Stimulated activated CD4-positive, alpha-beta T cell treated with anti-CD3 and anti-CD28 coated beads, TNF-alpha, amount 100 ng/mL, for 4 hours (primary cell): ENCODE measurements at places on chromosomes 12 and 14.

DNA sequence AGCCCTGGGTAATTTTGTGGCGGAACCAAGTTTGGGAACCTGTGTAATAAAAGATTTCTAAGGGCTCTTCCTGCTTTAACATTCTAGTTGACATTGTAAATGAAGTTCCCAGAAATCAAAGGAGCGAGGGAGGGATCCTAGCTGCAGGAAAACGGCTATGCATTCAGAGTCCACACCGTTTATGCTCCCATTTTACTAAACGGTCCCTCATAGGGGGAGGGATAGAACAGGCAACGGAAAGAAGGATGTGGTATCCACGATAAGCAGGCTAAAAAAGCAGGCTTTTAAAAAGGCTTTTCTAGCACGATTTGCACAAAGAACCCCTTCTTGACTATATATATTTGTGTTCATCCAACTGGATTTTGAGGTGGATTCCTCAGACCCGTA is 559 bp downstream of the SYNJ2BP start:
- DNase-seq = no peak

GRCh38 chr14:106586098-106586704 is 1059.8 kb downstream of the TMEM121 start:
- peak; percentile 29 for DNase-seq

DNA sequence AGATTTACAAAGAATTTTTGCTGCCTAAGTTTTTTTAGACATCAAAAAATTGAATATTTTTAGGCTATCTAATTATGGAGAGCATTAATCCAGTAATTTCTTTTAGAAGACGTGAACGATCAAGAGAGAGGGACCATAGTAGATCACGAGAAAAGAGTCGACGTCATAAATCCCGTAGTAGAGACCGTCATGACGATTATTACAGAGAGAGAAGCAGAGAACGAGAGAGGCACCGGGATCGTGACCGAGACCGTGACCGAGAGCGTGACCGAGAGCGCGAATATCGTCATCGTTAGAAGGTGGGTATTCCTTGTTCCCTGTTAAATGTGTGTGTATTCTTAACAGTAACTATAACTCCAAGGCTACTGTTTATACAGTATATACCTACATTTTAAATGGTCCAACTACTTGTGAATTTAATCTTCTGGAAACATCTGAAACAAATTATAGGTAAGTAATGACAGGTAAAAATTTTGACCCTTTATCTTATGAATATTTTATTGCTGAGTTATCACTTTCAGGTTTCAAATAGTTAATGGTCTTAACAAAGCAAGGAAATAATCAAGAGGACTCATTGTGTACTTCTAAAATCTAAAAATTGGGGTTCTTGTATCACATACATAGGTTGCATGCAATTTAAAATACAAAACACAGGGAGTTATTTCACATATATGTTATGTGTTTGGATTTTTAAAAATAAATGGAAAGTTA is 23.1 kb downstream of the CPSF6 start:
- no peak for DNase-seq

GRCh38 chr14:34324363-34324795 is 137.7 kb downstream of the SPTSSA start:
- no peak for DNase-seq

GRCh38 chr12:52582486-52582885 is 8.8 kb upstream of the KRT74 start:
- DNase-seq = no peak

DNA sequence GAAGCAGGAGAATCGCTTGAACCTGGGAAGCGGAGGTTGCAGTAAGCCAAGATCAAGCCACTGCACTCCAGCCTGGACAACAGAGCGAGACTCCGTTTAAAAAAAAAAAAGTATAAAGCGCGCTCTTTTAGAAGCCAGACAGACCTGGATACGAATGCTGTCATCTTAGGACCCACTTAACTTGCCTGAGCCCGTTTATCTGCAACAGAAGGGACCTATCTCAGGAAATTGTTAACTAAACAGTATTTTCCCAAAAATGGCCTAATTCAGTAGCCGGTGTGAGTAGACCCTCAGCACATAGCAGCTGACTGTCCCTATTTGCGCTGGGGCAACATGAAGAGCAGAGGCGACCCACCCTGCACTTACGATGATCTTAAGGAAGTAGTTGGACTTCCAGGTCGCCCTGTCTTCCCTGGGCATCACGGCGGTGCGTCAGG is 529 bp downstream of the RPLP0 start:
- DNase-seq = no peak

- no peak for DNase-seq
Observed at GRCh38 chr12:25651931-25652330, 98.8 kb upstream of the LMNTD1 start.

- no peak for DNase-seq
Observed at GRCh38 chr12:40168001-40168400, 56.8 kb upstream of the LRRK2 start.

GRCh38 chr12:78645956-78646355 is 218.6 kb upstream of the SYT1 start:
- DNase-seq = no peak

GRCh38 chr12:27751386-27752047 is 28.5 kb upstream of the KLHL42 start:
- DNase-seq = no peak

DNA sequence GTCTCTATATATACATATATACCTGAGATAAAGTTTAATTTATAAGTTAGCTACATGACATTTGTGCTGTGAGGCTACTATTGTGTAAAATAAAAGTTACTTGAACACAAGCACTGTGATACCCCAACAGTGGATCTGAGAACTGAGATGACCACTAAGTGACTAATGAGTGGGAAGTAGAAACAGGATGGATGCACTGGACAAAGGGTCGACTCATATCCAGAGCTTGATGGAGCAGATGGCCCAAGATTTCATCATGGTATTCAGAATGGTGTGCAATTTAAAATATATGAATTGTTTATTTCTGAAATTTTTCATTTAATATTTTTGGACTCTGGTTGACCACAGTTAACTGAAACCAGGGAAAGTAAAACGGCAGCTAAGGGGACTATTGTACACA is 908.6 kb upstream of the MDGA2 start:
- no peak for DNase-seq

DNA sequence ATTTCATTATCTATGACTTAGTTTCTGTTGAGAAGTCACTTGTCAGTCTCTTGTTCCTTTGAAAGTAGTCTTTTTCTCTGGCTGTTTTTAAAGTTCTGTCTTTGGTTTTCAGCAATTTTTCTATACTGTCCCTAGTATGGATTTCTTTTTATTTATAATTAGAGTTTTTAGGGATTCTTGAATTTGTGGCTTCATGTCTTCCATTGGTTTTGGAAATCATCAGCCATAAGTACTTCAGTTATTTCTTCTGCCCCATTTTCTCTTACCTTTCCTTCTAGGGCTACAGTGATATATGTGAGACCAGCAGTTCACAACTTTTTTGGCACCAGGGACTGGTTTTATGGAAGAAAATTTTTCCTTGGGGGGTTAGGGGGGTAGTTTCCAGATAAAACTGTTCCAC is 90.0 kb upstream of the EVL start:
- no peak for DNase-seq

DNA sequence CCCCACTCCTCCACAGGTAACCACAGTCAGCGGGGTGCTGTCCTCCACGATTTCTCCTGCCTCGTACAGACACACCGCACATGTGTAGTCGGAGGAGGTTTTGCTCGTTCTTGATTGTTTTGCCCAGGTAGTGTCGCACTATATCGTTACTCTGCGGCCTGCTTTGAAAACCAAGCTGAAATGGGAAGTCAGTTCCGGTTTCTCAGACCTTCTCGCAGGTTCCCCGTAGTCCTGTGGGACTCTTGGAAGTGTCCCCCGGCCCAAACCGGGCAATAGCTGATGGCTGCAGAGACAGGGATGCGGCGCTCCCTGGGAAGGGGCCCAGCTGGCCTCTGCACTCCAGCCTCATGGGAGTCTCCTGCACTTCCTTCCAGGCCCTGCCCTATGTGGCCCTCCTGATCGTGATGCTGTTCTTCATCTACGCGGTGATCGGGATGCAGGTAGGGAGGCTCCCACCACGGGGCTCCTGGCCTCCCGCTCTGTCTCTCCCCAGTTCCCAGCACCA is 141.3 kb upstream of the FKBP4 start:
- DNase-seq = no peak

- DNase-seq = no peak
Observed at GRCh38 chr12:63915105-63915800, 70.8 kb downstream of the SRGAP1 start.

DNA sequence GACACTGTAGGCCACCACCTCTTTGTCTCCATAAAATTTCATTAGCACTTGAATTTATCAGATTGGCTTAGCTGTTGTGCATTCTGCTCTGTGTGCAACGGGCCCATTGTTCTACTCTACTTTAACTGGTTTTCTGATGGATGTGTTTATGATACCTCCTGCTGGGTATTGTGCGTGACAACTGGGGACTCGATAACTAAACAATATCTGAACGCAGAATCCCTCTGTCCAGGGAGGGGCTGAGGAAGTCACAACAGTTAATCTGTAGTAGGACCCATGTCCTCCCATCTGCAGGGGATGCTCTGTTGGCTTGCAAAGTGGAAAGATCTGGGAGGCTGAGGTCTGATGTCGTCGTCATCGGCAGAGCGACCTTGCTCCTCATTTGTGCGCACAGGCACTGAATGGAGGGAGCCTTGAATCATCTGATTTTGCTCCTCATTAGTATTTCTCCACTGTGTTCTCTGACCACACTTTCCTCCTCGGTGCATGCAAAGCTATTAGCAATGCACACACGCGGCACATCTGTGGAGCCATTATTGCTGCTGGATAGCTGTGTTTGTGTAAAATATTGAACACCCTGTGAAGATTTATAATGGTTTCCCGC is 422.5 kb downstream of the NRXN3 start:
- DNase-seq = no peak

GRCh38 chr14:62209287-62209899 is 447.2 kb downstream of the SNAPC1 start:
- DNase-seq = no peak

GRCh38 chr14:75989134-75989533 is 3.6 kb downstream of the IFT43 start:
- DNase-seq = no peak

- DNase-seq = no peak
Observed at GRCh38 chr12:70520847-70521246, 116.4 kb downstream of the PTPRB start.

DNA sequence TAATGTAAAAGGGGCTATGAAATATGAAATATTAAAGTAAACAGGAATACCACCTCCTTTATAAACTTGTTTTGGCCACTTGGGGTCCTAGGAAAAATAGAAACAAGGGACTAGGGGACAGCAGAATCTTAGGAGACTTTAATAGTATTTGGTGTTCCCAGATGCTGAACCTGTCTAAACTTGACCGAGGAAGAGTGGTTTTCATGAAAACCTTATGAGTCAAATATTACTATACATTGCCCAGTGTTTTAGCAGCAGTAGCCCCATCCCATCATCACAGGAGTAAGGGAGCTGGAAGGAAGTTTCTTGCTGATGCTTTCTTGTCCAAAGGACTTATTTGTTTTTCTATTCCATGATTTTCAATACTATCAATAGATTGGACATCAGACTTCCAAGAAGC is 177.5 kb upstream of the CAND1 start:
- no peak for DNase-seq

DNA sequence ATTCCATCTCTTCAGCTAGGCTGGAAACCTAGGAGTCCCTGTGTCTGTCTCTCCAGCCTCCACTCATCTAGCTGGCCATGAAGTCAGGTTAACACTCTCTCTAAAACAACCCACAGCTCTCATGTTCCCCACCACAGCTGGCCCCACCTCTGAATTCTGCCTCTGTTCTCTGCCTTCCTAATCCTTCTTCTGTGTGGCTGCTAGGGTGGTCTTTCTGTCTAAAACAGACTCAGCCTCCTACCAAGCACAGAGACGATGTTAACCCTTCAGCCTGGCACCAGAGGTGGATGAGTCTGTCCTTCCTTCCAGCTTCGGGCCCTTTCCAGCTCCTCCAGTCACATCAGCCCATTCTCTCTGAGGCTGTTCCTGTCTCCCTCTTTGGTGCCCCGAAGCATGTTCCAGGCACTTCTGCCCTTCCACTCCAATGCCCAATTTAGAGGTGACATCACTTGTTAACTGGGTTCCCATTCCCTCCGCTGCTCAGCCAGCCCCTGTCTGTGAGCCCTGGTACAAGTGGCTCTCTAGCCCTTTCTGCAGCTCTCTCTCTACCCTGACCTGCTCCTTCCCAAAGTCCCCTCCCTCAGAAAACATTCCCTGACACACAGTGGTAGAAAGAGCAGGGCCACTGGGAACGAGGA is 9.1 kb downstream of the FIGNL2 start:
- DNase-seq = no peak

DNA sequence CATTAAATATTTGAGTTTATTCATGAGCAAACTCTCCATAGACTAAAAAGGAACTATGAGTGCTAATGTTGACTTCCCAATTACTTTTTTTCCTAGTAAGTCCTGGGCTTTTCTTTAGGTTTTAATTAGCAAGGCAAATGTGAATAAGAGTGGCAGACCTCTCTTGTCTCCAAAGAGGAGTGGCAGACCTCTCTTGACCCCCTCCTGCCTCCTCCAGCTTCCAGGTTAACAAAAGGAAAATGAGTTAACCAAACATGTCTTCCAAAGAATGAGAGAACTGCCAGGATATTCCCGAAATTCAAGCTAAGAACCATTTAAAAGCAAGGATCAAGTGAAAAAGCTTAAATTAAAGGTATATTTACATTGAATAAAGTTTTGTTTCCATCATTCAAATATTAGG is 253.2 kb downstream of the MDGA2 start:
- DNase-seq = no peak

GRCh38 chr12:106113446-106113823 is 25.3 kb downstream of the NUAK1 start:
- no peak for DNase-seq

- no peak for DNase-seq
Observed at GRCh38 chr12:115661112-115661511, 616.4 kb downstream of the MED13L start.

DNA sequence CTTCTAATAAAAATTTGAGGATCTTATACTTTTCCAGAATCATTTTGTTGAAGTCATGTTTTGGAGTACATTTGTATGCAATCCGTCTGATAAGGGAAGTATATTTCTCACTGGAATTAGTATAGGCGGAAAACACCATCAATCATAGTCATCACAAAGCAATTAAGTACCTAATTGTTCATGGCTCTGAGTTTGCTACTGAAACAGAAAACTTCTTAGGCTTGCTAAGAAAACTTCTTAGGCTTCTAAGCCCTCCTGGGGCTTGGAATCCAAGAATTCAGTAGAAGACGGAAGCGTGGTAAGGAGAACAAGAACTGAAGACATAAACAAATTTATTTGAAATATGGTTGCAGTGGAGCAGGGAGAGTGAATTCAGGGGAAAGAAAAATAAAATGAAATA is 636.3 kb downstream of the DIO2 start:
- DNase-seq = no peak

DNA sequence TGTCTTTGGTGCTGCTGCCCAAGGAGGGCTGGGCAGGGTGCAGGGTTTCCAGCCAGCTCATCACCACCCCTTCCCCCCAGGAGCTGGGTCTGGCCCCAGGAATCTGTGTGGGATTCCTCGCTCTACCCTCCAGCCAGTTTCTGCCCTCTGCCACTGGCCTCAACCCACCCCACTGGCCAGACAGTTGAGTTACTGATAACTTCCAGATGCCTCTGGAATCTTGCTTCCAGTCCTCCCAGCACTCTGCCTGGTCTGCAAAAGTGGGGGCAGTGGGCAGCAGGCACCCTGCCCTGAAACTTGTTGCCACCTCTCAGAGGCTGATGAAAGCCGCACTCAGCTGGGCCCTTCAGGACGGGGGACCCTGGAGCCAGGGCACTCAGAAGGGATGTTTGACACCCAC is 20.1 kb upstream of the TBX3 start:
- no peak for DNase-seq
